ENCODE measurements at places on chromosomes 3 and 15.
A peak's percentile ranks its signal among the peaks of the same experiment; 100 is the strongest.

GRCh38 chr3:16378920-16379319 is 113.9 kb downstream of the OXNAD1 start:
- peak; percentile 73 for DNase-seq

DNA sequence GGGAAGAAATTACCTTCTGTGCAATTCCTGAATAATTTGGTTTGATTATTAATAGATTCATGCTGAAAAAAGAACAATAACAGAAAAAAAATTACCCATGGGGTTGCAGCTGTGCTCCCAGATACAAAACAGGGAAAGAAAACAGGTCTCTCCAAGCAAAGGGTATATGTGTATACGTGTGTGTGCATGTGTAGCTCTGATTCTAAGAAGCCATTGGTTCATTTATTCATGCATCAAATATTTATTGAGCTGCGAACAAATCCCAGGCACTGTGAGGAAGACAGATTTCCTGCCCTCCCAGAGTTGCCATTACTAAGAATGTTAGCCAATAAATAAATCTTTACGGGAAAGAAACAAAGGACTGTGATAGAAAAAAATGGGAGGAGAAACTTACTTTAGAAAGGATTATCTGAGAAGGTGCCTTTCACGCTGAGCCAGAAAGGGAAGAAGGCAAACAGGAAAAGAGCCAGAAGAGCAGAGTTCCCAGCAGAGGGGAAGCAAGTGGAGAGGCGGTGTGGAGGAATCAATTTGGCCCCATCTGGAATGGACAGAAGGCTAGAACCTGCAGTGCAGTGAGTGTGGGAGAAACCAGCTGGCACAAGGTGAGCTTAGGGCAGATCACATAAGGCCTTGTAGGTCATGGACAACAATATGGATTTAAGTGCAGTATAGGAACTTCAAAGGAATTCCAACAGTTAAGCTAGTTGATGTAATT is 20.7 kb downstream of the CHL1 start:
- DNase-seq: no peak

DNA sequence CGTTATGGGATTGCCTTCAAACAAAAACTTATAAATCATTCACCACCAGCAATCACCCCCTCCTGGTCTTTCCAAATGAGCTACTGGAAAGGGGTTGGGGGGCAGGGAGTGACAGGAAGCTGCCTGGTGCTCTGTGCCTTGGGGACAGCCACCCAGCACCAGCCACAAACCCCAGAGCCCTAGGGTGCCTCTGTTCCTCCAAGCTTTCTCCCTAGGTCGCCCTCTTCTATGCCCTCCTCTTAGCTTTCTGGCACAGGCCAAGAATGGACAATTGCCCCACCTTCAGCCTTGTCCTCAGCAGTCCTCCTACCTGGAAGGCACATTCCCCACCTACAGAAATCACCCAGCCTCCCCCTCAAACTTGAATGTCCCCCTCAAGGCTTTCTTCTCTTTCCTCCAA is 3.3 kb downstream of the OXTR start:
- DNase-seq: no peak

DNA sequence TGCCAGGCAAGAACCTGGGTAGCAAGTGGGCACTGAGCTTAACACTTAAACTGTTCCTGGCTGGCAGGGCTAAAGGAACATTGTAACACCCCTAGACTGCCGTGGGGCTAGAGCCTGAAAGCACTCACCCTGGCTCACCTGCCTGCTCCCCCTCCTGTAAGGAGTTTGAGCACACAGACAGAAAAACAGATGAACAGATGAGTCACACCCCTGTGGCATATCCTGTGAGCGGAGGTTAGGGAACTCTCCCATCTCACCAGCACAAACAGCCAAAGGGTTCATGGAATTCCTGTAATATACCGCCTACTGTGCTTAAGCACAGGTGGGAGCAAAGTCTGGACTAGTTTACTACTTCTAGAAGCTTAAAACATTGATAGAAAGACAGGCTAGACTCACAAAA is 300.1 kb downstream of the ROBO1 start:
- peak; percentile 16 for DNase-seq

- peak; percentile 99 for DNase-seq
Measured at GRCh38 chr3:16060358-16060852, 114.1 kb upstream of the GALNT15 start.

GRCh38 chr15:66461917-66462316 is 35.6 kb downstream of the SNAPC5 start:
- DNase-seq: no peak

- peak; percentile 32 for DNase-seq
Measured at GRCh38 chr15:29090617-29091466, 178.8 kb downstream of the NSMCE3 start.

GRCh38 chr3:197186887-197187588 is 111.4 kb downstream of the DLG1 start:
- DNase-seq: peak; percentile 58

DNA sequence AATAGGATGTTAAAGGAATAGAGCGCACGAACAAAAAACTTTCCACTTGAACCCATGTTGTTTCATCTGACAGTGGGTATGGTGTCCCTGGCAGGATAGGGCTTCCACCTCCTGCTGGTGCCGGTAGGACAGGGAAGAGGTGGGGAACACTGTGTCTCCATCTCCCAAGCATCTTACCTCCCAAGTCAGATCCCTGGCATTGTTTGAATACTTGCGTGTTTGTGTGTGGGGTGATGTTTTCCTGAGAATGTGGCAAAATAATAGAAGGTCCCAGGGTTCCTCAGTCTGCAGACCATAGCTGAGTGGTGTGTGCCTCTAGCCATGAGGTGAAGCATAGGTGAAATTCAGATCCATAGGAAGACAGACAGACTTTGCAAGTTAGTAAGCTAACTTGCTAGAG is 119.4 kb downstream of the IGF1R start:
- no peak for DNase-seq

DNA sequence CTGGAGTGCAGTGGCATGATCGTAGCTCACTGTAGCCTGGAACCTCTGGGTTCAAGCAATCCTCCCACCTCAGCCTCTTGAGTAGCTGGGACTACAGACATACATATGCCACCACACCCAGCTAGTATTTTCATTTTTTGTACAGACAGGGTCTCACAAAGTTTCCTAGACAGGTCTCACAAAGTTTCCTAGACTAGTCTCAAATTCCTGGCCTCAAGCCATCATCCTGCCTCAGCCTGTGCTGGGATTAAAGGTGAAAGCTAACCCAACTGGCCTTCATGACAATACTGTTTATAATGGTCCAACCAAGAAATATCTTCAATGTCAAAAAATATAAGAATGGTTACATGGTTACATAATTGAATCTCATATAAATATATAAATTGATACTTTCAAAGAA is 24.0 kb downstream of the GPR176 start:
- no peak for DNase-seq

DNA sequence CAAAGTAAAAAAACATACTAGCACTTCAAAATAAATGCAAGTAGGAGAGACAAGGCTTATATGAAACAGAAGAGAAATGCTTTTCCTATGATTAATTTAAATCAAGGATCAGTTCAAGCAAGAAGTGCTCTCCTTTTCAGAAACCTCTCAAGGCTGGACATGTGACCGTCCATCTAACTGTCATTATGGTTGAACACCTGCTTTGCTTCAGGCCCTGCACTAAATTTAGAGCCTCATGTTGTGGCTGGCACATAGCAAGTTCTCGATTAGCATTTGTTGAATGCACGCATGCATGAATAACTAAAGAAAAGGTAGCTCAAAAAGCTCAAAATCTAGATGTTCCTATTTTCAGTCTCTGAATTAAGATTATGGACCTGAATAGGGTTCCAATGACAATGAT is 82.0 kb downstream of the SV2B start:
- no peak for DNase-seq

DNA sequence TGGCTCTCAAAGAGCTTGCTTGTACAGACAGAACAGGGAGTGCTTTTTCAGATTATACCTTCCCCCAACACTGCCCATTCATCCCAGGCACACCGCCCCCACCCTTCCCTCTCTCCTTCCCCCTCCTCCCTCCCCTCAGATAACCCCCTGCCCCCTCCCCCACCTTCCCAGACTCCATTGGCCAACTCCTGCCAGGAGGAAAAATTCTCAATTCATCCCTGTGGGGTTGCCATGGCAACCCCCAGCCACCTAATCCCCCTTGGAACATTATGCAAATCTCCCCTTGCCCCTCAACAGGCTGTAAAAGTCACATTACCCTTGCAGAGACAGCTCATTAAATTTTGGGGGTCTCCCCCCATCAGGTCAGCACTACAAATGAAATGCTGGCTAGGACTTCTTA is 14.3 kb downstream of the TLE3 start:
- DNase-seq: no peak

DNA sequence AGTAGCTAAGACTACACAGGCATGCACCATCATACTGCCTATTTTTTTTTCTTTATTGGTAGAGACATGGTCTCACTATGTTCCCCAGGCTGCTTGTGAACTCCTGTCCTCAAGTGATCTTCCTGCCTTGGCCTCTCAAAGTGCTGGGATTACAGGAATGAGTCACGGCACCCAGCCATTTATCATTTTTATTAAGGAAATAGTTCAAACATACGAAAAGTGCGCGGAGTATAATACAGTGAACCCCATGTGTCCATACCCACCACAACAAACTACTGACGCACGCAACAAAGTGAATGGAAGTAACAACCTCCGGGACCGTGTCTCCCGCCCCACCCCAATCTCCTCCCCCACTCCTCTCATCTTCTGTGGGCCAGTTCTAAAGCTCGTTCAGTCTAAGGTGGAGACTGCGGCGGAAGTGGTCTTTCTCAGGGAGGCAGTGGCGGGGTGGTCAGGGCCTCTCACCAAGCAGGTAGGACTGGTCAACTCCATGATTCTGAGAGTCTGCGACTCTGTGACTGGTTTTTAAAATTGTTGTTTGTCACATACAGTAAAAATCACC is 42.1 kb downstream of the DNAJB8 start:
- DNase-seq: peak; percentile 55

DNA sequence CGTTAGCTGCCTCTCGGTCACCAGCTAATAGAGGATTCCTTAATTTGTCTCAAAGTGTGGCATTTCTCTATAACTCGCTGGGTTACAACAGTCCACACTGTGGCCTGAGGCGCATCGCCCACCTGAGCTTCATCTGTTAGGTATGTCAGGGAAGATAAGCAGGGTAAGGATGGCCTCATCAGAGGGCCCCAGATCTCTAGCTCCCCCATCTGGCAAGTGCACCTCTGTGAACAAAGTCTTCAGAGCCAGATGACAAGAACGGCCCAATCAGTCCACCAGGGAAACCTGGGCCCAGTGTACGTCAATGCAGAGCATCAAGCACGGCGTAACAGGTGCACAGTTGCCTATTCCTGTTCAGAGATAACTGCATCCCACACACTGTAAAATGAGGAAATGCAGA is 23.2 kb downstream of the FRG2C start:
- no peak for DNase-seq

- peak; percentile 92 for DNase-seq
Measured at GRCh38 chr15:71747128-71748083, 62.9 kb upstream of the NR2E3 start.

- no peak for DNase-seq
Measured at GRCh38 chr3:103033841-103034240, 599.0 kb downstream of the ZPLD1 start.

- no peak for DNase-seq
Measured at GRCh38 chr15:77597804-77598453, 34.8 kb downstream of the LINGO1 start.

DNA sequence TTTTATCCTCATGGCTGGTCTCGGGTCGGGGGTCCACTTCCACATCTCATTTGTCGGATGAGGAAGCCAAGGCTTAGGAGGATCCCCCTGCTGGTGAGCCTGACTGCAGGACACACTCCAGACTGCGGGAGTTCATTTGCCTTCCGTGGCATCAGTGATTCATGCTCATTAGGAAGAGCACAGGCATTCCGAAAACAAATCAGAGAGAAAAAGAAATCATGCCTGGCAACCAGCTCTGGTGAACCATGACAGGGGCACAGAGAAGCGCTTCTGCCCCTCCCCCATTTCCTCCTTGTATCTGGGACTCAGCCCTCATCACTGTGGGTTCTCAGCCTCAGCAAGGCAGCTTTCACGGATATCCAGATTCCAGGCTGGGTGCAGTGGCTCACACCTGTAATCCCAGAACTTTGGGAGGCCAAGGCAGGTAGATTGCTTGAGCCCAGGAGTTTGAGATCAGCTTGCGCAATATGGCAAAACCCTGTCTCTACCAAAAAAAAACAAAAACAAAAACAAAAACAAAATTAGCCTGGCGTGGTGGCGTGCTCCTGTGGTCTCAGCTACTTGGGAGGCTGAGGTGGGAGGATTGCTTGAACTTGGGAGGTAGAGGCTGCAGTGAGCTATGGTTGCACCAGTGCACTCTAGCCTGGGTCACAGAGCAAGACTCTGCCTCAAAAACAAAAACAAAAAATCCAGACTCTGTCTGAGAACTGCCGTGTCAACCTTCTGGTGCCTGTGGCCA is 28.4 kb downstream of the IRAK2 start:
- DNase-seq: peak; percentile 97

DNA sequence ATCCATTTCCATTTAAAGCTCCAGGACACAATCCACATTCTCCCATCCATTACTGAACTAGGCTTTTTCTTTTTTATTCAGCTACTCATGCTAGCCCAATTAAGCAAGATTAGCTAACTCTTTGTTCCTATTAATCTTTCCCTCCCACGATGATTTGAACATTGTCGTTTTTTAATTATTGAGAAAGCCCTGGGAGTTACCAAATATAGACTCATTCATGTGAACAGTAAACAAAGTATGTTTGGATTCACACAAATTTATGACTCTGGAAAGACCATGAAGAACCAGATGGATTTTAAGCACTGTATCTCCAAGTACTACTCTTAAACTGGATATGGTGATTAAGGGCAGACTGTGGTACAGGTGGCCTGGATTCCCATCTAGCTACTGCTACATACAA is 82.2 kb downstream of the STRIT1 start:
- DNase-seq: no peak

- DNase-seq: no peak
Measured at GRCh38 chr3:119342176-119342575, 48.0 kb downstream of the ARHGAP31 start.

DNA sequence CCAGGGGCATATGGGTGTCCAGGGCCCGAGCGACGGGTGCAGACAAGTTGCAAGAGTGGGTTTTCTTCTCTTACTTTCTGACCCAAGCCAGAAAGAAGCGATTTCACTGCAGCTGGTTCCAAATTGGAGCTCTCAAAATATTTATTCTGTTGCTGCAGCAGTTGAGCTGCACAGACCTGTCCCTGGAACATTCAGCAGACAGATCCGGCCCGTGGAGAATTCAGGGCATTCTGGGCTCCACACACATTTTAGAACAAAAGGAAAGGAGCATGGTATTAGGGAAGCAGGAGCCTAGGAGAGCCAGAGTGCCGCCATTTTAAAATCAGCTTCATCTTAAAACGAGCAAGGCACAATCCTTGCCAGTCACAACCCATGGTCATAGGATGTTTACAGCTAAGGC is 135.3 kb upstream of the TPM1 start:
- no peak for DNase-seq

Data from EL (cell line).